ENCODE measurements at places on chromosomes 11 and 22.

DNA sequence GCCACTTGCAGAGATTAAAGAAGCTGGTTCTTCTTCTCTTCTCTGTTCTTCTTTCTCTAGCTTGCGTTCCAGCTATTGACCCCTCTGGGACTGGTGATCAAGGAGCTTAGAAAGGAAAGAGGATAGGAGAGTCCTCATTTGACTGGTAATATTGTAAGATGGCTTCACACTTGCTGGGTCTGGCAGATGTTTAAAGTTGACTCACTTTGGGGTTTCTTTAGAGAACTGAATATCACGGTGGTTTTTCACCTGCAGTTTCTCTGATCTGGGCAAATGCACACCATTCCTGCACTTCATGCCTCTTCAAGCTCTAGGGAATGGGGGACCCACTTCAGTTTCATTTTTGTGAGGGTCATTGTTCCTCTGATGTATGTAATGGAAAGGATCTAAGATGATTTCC is 41.8 kb upstream of the DEUP1 start:
- DNase-seq, result no peak

GRCh38 chr11:12137938-12138731 is 27.7 kb downstream of the MICAL2 start:
- DNase-seq, result no peak

- no peak for DNase-seq
These were observed 50.9 kb upstream of the CDON start for GRCh38 chr11:126113515-126113957.

DNA sequence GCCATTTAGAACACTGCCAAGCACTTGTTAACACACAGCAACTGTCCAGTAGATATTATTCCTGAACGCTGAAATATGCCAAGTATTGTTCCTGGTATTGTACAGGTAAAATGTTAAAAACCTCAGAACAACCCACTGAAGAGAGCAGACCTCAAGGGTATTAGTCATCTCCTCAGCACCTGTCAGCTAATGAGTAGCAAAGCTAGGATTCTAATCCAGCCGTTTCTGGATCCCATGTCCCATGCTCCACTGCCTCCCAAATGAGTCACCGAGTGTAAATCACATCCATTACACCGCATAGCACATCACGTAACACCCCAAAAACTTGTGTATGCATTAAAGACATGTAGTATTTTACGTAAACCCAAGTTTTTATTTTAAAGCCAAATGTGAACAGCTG is 705.4 kb upstream of the TENM4 start:
- DNase-seq, result no peak

DNA sequence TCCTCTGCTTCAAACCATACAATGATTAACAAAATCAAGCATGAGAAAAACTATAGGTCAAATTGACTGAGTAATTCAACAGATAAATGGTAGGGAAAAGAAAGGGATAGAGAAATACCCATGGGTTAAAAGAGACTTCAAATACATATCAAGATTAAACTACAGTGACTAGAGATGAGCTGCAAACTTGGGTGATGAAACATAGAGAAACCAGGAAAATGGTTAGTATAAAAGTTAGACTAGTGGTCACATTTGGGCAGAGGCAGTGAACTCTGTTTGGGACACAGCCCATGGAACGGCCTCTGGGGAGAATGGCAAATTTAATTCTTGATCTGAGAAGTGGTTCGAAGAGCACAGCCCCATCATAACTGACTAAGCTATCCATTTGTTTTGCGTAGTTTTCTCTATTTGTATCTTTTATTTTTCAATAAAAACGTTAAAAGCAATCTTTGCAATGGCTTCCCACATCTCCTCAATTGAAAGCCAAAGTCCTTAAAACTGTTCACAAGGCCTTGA is 99.4 kb downstream of the APIP start:
- DNase-seq, result no peak

GRCh38 chr11:110787680-110788079 is 75.4 kb upstream of the ARHGAP20 start:
- DNase-seq, result no peak

GRCh38 chr11:128695539-128696221 is 1.8 kb downstream of the FLI1 start:
- DNase-seq, result no peak

GRCh38 chr11:119316729-119317591 is at the start of gene MCAM:
Gene MCAM (minus strand): TSS chr11:119317130. CDS start chr11:119317101, 29 bp downstream.
- no peak for DNase-seq

- DNase-seq, result no peak
These were observed 30.0 kb downstream of the KIAA1671 start for GRCh38 chr22:24982301-24983056.

DNA sequence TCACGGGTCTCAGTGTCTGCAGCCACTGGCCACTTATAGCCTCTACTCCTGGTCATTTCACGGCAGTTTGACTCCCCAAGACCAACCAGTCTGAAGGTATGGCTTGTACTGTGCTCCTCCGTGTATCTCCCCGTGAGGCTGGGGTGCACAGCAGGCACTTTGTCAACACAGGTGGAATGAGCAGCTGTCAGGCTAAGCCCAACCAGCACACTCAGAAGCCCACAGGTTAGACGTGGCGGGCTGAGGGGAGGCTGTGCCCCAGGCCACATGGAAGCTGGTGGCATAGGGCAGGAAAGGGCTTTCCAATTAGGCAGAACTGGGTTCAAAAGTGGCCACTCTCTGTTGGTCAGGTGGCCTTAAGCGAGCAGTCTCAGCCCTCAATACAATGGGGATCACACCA is 7.0 kb downstream of the TP53I11 start:
- no peak for DNase-seq

- no peak for DNase-seq
These were observed 5.2 kb upstream of the OAF start for GRCh38 chr11:120205596-120206161.

DNA sequence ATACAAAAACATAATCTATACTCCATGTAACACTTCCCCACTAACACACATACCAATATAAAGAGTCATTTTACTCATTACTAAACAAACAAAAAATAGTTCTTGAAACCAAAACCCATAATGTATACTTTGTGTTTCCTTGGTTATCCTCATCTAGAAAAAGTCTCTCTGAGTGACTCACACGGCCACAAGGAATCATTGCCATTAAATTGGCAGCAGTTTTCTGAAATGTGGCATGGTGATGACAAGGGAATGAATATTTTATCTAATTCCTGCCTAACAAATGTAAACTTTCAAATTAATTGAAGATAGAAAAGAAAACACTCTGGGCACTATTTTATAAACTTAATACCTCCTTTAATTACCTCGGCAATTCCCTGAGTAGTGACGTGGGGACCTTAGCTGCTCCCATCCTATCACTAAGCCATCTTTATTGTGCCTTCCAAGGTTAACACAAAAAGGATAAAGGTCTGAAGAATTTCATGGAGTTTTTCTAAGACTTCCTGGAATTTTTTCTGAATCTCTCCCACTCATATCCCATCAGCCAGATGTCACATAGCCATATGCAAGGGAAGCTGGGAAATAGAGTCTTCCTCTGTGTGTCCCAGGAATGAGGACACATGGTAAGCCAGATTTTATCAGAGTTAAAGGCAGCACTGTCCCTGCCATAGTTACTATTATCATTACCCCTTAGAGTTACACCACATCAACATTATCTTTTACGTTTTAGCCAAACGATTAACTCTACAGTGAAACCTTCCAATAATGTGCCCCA is 857.2 kb upstream of the TENM4 start:
- DNase-seq, result no peak

DNA sequence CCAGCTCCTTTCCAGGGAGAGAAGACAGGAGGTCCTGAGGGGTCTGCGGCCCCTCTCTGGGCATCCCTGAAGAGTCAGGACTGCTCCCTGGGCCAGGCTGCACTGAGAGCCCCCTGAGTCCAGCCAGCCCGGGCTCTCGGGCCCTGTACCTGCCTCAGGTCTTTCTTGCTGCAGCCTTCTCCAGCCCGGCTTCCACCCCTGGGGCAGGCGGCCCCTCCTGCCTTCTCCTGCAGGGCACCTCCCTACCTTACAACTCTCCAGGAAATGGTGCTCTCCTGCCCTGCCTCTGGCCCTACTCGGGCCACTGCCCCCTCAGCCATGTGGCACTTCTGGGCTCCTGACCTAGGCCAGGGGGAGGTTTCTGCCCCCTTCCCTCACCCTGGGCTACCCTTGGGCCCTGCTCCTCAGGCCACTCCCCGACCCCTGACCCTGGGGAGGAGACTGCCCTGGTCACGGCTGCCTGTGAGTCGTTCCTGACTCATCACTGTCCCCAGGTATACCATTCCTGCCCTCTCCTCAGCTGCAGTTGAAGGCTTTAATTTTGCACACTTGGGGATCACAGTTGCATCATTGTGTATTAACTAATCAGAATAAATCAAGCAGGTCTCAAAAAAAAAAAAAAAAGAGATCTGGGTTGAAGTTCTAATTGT is 251.1 kb downstream of the NXPE2 start:
- no peak for DNase-seq

DNA sequence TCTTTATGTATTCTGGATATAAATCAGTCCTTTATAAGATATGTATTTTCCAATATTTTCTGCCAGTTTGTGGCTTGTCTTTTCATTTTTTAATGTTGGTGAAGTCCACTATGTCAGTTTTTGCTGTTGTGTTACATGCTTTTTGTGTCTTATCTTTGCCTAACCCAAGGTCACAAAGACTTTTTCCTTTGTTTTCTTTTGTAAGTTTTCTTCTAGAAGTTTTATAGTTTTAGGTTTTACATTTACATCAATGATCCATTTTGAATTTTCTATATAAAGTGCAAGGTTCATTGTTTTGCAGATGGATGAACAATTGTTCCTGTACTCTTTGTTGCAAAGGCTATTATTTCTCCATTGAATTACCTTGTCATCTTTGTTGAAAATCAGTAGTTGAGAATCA is 69.3 kb downstream of the UVRAG start:
- no peak for DNase-seq

DNA sequence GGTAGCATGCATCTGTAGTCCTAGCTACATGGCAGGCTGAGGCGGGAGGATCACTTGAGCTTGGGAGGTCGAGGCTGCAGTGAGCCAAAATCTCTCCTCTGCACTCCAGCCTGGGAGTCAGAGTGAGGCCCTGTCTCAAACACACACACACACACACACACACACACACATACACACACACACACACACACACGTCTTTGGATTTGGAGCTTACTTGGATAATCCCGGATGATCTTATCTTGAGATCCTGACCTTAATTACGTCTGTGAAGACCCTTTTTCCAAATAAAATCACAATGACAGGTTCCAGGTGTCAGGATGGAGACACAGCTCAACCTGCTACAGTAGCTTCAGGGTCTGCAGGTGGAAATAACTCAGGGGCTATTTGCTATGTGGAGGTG is 1.1 kb downstream of the UPB1 start:
- no peak for DNase-seq

- DNase-seq, result no peak
These were observed 545.2 kb upstream of the CADM1 start for GRCh38 chr11:116049383-116049782.

DNA sequence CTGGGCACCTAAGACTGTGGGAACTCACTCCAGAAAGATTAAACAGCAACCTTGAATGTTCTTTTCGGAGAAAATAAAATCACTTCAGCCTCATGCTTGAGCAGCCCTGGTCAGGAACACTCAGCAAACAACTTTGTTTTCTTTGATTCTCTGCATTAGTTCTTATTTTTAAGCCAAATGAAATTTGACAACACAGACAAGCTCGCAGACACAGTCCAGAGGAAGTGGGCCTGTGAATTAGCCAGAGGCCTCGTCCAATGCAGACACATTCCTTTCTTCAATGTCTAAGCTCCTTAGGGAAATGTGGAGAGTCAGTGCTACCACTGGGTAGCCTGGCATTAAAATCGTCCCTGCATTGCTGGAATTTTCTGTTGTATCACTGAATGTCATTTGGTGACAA is 62.9 kb upstream of the CSNK2A3 start:
- DNase-seq, result no peak

DNA sequence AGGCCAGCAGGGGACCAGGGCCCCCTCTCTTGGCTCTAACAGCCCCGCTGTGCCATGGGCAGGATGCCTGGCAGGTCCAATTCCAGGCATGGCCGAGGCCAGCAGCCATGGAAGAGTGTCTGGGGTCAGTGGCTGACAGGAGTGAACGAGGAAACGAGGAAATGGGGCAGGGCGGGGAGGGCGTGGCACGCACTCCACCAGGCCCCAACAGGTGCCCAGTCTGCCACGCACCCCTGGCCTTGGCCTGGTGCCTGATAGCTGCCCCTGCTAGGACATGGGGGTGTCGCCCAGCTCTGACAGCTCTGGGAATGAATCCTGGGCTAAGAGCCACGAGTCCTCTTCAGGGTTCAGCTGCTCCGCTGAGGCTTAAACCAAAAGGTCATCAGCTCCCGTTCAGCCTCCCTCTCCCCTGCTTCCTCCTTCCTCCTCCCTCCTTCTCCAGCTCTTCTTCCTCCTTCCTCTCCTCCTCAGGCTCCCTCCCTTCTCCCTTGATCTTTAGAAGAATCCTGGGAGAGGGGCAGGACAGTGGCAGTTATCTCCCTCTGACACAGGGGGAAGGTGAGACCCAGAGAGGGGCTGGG is 11.5 kb upstream of the TBC1D22A start:
- DNase-seq, result no peak

DNA sequence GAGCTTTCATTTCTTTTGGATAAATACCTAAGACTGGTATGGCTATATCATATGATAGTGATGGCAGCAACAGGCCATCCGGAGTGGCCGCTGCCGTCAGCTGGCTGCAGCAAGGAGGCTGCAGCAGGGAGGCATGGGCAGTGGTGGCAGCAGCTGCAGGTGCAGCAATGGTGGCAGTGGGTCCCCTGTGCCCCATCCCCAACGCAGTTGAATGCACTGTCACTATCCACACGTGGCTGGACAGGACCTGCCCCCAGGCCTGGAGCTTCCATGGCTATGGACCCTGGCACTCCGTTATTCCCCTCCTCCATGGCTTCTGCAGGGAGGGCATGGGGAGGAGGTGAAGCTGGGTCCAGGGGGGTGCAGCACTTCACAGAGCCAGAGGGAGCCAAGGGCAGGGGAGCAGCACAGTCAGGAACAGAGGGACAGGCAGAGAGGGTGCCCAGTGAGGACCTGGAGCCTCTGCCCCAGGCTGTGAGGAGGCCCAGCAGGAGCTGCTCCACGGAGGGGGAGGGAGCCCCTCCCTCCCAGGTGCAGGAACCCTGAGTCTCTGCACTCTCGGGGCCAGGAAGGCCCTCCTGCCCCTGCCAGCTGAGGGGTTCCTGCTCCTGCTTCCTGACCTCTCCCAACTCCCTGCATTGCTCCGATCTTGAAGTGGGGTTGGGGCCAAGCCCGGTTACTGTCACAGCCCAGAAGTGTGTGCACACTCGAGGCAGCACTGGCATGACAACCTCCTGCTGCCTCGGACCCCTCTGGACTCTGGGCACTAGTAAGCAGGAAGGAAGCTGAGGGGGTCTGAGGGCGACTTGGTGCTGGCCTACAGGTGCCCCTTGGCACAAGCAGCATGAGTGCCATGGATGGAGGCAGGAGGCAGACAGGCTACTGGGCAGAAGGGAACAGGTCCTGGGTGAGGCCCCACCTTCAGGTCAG is 466.3 kb downstream of the GUCY1A2 start:
- no peak for DNase-seq

DNA sequence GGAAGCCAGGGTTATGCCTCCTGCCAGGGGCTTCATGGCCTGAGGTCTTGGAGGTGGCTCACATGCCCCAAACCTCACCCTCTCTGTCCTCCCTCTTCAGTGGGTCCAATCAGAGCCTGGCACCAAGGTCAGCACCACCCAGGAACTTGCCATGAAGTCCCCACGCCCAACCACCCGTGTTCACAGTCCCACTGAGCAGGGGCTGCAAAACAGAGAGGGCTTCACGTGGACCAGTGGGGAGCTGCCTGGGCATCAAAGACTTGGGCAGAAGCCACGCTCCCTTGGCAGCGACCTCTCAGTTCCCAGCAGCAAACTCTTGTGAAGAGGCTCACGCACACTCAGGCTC is 425.8 kb upstream of the B3GAT1 start:
- DNase-seq, result no peak
